ENCODE measurements at places on chromosomes 1 and 21. TPM values are rescaled to one million over a fixed set of nuclear protein-coding genes. Genes with fewer than 3 reads are reported as not detected.

The AADACL3 gene
- not detected for total RNA-seq

The SPRR2E gene
- not detected for total RNA-seq

GRCh38 chr1:222250376-222250775 is 297.5 kb downstream of the HHIPL2 start:
- H3K4me3 ChIP-seq, result no peak overlapping the region
- DNase-seq, result no peak
- H3K36me3 ChIP-seq, result no peaks in the 10 kb centered on the region
- H3K27ac ChIP-seq, result no peak overlapping the region
- H3K4me1 ChIP-seq, result peaks cover 8% of the 10 kb centered on the region
- no peaks in the 10 kb centered on the region for H3K27me3 ChIP-seq

DNA sequence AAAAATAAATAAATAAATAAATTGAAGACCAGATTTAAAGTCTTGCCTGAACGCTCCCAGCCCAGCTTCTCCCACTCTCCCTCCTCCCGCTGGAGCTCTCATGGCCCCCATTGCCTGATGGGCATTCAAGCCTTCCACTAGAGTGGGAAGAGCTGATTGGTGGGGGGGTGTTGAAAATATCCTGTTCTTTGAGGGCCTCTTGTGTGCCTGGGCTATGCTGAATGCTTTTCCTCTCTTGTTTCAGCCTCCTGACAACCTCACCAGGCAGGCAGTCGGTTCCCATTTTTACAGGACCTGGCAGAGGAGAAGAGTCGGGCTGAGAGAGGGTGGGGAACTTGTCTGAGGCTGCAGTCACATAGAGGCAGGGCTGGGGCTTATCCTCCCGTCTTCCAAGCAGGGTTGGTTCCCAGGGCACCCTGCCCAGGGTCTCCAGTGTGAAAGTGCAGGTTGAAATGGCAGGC is 59.2 kb upstream of the SSBP3 start:
- no peak overlapping the region for H3K4me3 ChIP-seq
- no peaks in the 10 kb centered on the region for H3K27me3 ChIP-seq
- no peaks in the 10 kb centered on the region for H3K36me3 ChIP-seq
